ENCODE measurements at places on chromosomes 7 and 10.
A peak's percentile ranks its signal among the peaks of the same experiment; 100 is the strongest.

- no peak for DNase-seq
Observed at GRCh38 chr7:150686030-150686631, 625 bp downstream of the GIMAP2 start.

DNA sequence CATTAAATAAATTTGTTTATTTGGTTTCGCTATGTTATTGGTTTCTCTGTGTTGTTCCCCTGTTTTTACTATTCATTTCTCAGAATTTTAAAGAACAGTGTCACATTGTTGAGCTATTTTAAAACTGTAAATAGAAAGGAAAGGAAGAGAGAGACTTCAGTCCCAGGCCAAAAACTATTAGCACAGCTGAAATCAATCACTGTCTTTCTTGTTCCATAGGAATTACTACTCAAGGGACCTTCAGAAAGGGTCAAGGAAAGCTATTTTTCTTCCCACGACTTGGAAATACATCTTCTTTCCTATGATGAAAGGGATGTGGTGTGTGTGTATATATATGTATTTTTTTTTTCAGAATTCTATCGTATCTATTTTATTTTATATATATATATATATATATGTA lies 29.0 kb upstream of the GNAT3 start:
- DNase-seq, result no peak

DNA sequence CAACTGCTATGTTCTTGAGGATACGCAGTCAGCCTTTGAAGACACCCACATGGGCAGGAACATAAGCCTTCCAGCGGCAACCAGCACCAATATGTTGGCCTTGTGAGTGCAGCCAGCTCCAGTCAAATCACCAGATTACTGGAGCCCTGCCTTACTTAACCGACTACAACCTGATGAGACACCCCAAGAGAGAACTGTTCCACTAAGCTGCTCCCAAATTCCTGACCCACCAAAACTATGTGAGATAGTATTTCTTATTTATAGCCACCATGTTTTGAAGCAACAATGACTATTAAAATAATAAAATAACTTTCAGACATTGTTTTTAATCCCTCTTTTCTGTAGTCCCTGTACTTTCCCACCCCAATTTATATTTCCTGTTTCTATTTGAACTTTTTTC lies 179.6 kb downstream of the ADK start:
- DNase-seq, result no peak

GRCh38 chr7:114540291-114540690 lies 125.7 kb downstream of the FOXP2 start:
- DNase-seq, result no peak

GRCh38 chr10:38159004-38159403 lies 64.9 kb downstream of the ZNF37A start:
- DNase-seq, result no peak

DNA sequence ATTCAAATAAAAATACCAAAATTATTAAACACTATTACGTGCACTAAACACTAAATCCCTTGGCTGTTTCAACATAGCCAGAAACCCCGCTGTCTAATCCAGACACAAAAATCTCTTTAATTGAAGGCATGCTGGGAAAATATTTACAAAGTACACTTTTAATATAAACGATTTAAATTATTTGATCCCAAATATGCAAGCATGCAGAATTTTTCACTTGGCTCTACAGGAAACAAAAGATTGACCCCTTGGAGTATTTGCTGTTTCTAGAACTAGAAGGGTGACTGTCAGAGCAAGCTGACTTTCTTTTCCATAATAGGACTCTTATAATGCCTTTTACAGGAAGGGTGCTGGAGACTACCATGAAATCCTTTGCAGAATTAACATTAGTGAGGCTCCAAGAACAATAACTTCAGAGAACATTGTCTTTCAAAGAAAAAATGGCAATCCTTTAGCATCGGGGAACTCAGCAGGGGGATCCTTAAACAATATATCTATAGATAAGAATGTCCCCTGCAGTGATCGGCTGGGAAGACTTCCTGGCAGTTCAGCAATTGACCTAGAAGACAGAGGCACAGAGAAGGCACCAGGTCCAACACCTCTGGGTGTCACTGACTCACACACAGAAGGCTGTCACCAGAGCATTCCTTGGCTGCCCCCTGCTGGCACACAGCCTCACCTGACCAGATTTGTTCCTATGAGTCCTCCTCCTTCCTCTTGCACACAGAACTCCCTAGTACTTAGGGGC lies 55.8 kb upstream of the MRLN start:
- peak; percentile 56 for DNase-seq

GRCh38 chr10:127947211-127947610 lies 40.3 kb downstream of the PTPRE start:
- DNase-seq, result no peak

DNA sequence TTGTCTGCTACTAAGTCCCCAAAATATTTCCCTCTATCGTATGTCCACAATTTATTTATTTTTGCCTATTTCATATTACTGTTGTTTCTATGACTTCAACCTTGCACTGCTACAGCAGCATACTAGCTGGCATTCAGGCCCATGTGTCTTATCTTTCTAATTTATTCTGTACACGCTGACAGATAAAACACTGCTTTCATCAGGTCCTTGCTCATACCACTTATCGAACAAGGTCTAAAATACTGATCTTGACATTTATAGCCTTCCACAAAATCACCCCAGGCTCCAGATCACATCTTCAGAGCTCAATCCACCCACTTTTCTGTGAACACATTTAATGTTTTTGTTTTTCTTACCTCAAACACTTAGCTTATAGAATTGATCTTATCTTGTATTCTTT lies 374.6 kb downstream of the THSD7A start:
- no peak for DNase-seq

- DNase-seq, result no peak
Observed at GRCh38 chr7:155729847-155730246, 82.4 kb downstream of the SHH start.

GRCh38 chr7:157650801-157651200 lies 314.0 kb downstream of the DNAJB6 start:
- DNase-seq, result no peak

- DNase-seq, result no peak
Observed at GRCh38 chr10:10165415-10165814, 852.3 kb upstream of the CELF2 start.
